NCI-H2171 (cell line): ENCODE measurements at places on chromosomes 4 and X.

- no peak for DNase-seq
Measured at GRCh38 chr4:53510321-53510720, 81.0 kb downstream of the LNX1 start.

DNA sequence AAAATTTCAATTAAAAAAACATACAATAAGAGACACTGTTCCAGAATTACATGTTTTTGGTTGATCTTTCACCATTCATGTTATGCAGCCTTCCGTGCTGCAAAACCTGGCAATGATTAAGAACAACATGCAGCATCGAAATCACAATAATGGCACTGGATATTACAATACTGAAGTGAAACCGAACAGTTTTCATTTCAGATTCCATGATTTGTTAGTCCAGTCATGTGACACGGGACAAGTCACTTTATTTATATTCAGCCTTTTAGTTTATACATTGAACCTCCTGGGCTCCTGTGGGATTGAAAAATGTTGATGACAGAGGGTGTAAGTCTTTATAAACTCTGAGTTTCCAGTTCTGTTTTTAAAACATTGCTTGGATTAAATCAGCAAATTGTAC is 142.5 kb upstream of the TTC29 start:
- no peak for DNase-seq

- DNase-seq: no peak
Measured at GRCh38 chr4:56342746-56343145, 44.5 kb downstream of the AASDH start.

DNA sequence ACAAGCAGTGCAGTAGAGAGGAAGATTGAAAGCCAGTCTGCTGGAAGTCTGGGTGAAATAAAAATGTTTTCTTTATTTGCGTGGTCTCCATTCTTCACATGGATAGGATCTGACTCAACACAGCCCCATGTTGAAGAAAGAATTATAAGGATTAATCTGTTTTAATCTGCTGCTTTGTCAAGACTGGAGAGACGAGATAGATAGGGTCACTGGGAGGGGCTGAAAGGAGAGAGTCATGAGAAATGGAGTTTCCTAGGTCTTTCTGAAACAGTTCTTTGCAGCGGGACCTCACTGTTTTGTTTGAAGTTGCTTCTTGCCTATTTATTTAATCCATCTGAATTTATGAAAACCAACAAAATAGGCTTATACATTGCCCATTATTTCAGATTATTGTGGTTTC is 32.4 kb upstream of the RHOH start:
- no peak for DNase-seq

DNA sequence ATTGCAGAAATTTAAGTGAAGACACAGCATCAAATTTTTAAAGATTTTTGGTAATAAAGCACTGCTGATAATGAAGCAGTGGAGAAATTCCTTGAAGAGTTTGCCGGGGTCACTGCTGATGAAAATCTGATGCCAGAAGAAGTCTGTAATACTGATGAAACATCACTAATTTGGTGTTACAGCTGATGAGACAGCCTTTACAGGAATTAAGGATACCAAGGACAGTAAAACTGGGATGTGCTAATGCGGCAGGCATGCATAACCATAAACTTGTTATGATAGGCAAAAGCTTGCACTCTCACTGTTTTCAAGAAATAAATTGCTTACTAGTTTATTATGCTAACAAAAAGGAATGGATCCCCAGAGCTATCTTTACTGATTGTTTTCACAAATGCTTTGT is 52.9 kb upstream of the VEGFC start:
- DNase-seq: no peak

DNA sequence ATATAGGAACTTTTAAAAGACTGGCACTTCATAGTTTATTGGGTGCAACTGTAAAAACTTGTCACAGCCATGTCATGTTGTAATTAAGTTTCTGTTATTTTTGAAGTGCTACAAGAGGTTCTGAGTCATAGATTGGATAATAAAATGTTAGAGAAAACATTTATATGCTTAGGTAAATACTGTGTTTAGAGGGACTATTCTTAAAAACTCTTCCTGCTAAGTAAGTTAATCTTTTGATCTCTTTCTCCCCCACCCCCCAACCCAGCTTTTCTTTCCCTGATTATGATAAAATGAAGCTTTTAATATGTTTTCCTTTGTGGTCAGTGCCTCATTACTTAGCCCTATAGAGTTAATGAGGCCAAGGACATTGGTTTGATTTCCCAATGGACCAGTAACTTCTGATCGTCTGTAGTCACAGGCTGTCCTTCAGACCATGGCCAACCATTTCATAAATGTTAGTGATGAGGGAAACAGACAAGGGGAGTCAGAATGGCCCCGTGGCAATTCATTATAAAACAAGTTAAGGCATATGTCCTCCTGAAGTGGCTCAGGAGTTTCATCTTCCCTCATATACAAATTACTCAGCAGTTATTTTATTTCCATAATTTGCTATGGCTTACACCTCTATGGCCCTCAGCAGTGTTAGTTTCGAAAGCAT is 3.9 kb upstream of the PDLIM5 start:
- DNase-seq: no peak

- no peak for DNase-seq
Measured at GRCh38 chrX:7446815-7447214, 298.9 kb upstream of the PUDP start.

- DNase-seq: peak; percentile 27
Measured at GRCh38 chr4:85747882-85748491, 273.0 kb downstream of the ARHGAP24 start.

DNA sequence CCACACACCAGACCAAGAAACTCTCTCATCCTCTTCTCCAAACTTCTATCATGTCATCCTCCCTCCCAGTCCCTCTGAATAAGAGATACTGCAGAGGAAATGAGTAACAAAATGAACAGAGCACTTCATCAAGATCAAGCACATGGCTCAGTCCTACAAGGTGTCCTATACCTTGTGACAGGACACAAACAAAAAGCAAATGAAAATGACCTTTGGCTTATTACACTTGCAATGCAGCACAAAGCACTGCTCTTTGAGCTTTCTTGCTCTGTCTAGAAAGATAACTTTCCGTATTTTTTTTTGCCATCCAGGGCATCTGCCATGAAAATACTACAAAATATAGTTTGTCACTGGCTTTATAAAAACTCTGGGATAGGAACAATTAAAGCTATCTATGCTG is 402.7 kb downstream of the HNRNPD start:
- no peak for DNase-seq

- no peak for DNase-seq
Measured at GRCh38 chrX:153873282-153874084, 12.5 kb downstream of the L1CAM start.

- no peak for DNase-seq
Measured at GRCh38 chrX:110454336-110454735, 95.7 kb downstream of the RTL9 start.

DNA sequence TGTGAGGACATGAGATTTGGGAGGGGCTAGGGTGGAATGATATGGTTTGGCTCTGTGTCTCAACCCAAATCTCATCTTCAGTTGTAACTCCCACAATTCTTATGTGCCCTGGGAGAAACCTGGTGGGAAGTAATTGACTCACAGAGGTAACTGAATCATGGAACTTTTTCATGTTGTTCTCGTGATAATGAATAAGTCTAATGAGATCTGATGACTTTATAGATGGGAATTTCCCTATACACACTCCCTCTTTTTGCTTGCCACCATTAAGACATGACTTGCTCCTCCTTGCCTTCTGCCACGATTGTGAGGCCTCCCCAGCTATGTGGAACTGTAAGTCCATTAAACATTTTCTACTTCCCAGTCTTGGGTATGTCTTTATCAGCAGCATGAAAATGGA is 253.2 kb upstream of the GK2 start:
- DNase-seq: no peak

GRCh38 chr4:148477276-148477675 is 35.1 kb upstream of the NR3C2 start:
- DNase-seq: no peak

DNA sequence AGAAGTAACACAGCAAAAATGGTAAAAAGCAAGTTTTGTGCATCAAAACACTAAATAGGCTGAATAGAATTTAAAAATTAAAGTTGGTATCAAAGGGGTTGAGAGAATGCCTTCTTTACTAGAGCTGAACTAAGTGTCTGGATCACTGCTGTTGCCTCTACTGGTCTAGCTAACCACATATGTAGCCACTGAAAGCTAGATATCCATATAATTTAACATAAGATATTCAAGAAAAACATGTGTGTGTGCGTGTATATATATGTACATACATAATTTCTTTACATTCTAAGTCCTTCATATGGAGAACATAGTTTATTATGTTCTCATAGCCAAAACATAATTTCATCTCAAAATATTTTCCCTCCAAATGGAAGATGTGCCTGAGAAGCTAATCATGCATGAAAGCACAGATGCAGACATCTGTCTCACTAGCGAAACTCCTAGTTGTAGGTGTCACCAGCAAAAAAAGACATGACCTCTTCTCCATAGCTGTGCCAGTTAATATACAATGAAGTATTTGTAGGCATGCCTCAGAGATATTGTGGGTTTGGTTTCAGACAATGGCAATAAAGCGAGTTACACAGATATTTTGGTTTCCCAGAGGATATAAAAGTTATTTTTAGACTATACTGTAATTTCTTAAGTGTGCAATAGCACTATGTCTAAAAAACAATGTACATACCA is 47.3 kb downstream of the PDE5A start:
- DNase-seq: no peak

DNA sequence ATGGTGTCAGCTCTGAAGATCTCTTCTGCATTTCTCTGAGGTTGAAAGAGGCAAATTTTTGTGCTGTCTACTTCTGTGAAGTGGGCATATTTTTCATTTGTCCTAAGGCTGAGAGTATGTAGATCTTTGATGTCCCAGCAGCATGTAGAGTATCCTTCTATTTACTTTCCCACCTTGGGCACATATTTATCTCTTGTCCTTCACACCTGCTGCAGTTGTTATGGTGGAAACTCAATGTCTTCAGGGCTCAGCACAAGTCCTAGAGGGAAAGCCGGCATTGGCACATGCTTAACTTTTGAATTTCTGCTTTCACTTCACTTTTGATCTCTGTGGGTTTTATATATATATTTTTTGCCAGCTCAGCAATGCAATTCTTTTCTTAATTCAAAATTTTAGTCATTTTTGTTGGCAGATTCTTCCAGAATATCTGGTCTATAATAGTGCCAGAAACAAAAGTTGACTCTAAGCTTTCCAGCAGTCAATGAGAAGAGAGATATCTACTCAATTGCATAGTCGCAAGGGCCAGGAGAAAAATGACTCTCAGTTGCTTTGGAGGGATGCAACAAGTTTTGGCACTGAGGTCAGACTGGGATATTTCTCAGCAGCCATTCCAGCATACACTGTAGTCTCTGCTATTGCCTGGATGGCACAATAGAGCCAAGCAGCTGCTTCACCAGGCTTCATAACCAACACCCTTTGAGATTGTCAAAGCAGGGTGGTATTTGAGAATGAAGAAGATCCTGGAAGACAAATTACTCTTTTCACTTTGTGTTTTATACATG is 127.8 kb upstream of the FAT1 start:
- DNase-seq: no peak

- no peak for DNase-seq
Measured at GRCh38 chr4:36310793-36311192, 29.4 kb downstream of the DTHD1 start.

DNA sequence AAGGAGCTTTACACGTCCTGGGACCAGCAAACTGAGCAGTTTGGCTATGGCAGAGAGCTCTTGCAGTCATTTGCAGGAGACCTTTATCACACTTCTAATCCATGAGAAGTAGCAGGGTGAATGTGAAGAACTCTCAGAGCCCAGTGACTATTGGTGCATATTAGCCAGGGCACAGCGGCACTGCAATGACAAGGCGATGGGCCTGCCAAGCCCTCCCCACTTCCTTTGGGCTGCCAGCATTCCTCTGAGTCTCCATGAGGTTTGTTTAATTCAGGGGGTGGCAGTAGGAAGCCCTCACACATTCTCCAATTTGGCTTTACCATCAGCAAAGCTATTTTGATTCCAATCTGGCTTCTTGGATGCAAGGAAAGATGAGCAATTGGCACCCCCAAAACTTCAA is 79.2 kb upstream of the TSPAN7 start:
- DNase-seq: no peak

DNA sequence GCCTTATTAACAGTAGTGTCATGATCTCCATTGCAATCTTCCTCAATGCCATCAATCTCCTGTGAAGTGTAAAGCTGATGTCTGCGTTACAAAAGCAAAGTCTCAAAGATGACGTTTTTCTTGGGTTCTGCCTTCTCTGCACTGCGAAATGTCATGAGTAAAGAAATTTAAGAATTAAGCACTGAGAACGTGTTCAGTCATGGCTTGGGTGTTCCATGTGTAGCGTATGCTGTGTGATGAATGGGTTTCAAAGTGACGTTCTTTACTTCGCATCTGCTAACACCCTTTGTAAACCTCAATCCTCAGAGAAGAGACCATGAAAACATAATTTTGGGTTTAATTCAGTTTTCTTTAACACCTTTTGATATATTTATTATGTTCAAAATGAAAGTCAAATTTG is 999 bp downstream of the NAP1L5 start:
- DNase-seq: no peak

DNA sequence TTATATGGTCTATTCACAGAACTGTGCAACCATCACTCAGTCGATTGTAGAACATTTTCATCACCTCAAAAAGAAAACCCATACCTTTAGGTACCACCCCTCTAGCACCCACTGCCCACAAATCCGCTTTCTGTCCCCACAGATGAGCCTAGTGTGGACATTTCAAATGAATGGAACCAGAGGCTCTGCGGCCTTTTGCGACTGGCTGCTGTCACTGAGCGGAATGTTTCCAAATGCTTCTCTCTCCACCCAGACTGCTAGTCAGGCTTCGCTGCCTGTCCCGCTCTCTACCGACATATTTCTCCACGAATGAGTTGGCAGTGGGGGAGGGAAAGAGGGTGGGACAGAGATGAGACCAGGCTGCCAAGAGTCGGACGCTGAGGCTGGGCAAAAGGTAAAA is 1.7 kb upstream of the BGN start:
- no peak for DNase-seq

- no peak for DNase-seq
Measured at GRCh38 chr4:6118201-6118600, 82.1 kb downstream of the JAKMIP1 start.

DNA sequence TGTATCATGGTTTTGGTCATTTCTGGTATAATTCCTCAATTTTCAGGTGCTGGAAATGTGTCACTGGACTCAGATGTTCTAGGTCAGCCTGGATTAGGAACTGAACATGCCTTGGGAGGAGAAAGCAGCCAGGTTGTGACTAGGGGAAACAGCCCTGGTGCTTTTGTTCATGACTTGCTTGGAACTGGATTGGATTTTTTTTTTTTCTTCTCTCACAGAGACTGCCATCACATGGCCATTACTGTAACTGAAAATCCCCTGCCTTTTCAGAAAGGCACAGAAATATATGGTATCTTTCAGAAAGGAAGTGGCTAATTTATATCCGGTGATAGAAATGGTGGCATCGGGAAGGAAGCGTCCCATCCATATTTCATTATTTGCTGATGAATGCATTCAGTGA is 34.6 kb downstream of the SEPTIN11 start:
- DNase-seq: no peak

- no peak for DNase-seq
Measured at GRCh38 chr4:151541389-151542071, 132.6 kb downstream of the FHIP1A start.
